NCI-H1417 treated with DMSO at 0.1 percent for 48 hours (cell line): ENCODE measurements at places on chromosomes 5 and 9.
A peak's percentile ranks its signal among the peaks of the same experiment; 100 is the strongest.

DNA sequence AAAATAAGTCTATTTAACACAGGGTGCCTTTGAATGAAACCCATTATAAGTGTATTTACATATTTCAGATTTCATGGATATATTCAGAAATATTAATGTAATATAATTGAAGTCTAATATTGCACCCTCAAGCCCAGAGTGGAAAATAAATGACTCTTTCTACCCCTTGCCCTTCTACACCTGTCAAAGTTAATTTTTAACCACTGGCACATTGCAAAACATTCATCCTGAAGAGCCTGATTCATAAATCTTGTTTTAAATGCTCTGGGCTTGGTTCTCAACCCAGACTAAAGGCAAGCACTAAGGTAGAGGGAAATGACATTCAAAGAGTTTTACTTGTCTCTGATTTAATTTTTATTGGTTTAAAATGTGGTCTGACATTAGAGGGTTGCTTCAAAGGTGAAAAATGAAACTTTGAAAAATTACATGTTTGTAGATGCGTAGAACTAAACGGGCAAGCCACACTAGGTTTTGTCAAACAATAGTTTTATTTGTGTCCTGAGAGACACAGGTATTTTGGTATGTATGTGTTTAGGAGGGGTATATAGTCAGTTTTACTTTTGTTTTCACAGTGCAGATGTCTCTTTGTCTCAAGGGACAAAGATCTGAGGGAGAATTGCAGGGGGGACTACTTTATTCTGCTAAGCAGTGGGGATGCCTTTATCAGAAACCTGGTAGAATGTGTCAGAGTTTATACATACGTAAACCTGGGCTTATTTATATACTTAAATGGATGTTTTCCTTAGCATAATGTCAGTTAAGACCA lies 69.7 kb downstream of the PIK3R1 start:
- no peak for DNase-seq

DNA sequence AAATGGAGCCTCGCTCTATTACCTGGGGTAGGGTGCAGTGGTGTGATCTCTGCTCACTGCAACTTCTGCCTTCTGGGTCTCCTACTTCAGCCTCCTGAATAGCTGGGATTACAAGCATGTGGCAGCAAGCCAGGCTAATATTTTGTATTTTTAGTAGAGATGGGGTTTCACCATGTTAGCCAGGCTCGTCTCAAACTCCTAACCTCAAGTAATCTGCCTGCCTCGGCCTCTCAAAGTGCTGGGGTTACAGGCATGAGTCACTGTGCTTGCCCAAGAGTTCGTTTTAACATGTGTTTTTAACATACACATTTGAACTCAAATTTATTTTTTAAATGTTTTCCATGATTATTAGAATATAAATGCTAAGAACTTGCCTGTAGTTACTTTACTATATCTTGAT lies 34.2 kb downstream of the MARCHF6 start:
- DNase-seq: no peak

GRCh38 chr5:39928709-39929108 lies 503.9 kb upstream of the DAB2 start:
- no peak for DNase-seq

DNA sequence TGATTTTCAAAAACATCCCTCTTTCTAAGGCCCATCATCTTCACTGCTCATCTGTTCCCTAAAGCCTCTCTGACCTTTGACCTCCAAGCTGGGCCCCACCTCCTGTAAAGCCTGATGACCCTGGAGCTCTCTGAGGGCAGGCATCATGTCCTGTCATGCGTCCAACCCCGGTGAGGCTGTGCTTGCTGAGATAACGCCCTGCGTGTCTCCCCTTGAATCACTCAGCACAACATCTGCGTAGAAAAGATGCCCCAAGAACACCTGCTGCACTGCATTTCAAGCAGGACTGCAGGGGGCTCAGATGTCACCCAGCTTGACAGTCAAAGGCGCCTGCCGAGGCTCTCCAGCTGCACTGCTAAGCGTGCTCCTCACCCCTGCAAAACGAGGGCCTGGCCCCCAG lies 78.0 kb downstream of the OTULIN start:
- peak; percentile 47 for DNase-seq

DNA sequence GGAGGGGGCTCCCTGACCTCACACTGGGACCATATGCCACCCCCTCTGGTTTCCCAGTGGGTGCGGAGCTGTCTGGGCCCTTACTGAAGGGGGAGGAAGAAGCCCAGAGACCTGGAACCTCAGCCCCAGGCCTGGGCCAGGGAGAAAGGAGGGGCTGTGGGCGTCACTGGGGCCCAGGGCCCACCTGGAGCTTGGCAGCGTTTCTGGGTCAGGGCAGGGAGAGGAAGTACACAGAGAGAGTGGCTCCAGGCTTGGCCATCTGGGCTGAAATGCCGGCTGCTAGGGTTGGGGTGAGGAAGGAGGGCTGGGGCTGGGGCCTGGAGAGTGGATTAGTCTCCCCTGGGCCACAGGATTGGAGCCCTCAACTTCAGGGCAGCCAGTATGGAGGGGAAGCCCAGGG lies 6.4 kb upstream of the DAB2IP start:
- no peak for DNase-seq

DNA sequence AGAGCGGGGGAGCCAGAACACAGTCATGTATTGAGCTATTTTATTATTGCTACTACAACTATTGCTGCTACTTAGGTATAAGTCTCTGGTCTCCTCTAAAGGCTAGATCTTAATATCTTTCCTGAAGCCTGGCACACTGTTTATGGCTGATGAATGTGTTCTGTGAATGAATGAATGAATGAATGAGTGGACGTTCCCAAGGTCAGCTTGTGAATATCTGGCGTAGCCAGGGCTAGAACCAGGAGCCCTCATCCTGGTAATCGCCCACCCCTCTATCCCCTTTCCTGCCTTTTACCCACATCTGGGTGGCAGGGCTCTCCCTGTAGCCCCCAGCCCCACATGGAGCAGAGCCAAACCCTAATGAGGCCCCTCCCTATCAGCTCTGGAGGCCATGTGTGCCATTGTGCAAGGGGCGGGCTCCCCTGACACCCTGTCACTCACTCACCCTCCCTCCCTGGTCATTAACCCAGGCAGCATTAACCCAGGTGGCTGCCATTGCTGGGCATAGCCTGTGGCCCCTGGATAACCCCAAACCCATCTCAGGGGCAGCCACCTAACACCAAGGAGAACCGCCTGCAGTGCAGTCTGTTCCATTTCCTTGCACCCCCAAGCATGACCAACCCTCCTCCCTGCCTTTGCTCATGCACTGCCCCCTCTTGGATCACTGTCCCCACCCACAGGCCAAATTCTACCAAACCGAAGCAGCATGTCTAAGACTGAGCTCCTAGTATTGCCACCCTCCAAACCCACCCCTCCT lies 2.0 kb upstream of the AKNA start:
- DNase-seq: no peak

- no peak for DNase-seq
Observed at GRCh38 chr5:39190311-39191102, 28.9 kb downstream of the FYB1 start.

- DNase-seq: peak; percentile 47
Observed at GRCh38 chr9:94783102-94783682, 56.7 kb downstream of the AOPEP start.

DNA sequence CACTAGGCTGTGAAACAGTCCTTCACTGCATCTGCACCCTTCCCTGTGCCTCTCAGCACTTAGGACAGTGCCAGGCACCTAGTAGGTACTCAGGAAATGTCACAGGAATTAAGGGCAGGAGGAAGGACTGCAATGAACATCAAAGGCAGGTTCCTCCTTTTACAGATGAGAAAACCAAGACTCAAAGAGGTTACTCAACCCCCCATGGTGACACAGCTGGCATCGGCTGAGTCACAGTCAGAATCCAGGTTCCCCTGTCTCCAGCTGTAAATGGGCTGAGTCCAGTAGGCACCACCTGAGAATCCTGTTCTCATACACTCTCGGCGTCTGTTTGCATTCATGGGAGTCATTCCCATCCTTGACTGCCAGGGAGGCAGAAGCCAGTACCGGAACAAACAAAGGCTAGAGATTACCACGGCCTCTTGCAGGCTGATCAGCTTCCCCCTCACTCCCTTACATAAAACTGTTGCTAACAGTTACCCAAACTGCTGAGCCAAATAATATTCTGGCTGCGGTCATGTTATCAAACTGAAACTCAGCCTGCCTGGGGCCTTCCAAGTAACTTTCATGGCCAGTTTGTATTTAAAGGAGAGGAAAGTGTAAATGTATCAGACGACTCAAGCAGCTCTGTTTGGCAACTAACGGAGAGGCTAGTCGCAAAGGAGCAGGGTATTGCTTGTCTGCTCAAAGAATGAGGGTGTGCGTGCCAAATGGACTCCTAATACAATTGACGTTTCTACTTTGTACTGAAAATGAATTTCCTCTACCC lies 201.7 kb downstream of the PAPPA start:
- DNase-seq: no peak

DNA sequence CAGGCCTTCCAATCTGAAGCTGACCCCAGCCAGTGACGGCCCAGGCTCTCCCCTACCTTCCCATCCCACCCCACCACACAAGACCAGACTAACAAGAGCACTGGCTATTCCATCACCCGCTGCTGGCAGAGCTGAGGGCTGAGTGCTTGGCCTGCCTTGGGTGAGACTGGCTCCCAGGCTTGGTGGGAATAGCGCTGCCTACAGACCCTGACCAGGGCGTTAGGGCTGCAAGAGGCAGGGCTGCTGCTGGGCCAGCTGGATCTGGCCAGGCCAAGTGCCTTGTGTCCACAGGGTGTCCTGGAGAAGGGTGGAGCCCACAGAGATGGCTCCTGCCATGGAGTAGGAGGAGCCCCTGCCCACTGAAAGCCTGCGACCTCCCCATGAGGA lies 31.6 kb upstream of the ANGPTL2 start:
- DNase-seq: no peak

DNA sequence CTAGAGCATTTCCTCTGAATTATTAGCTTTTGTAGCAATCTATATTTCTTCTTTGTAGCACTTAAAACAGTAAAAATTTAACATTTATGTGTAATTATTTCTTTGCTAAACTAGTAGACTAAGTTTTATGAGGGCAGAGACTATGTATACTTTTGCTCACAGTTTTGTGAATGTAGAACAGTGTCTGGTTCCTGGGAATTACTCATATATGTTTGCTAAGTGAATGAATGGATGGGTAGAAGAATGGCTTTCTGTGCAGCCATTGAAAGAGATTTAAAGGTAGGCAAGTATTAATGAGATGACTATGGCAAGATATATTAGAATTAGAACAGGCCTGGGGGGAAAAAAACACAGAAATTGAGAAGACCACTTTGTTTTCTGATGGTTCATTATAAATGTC lies 140.1 kb downstream of the PAM start:
- DNase-seq: no peak

DNA sequence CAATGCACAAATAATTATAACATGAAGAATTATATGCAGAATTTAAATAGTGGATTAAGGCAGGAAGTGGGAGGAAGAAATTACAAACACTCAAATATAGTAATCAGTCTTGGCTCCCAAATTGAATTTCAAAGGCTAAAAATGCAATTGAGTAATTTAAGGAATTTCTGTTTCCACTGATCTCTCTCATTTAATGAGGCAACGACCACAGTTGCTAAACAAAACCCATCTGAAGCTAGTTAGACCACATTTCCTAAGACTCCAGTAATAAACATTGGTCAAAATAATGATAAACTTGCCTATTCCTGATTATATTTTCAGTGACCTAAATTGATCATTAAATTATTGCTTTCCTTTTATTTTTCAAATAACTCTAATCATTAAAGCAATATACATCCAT lies 174.3 kb upstream of the GRIN3A start:
- no peak for DNase-seq

DNA sequence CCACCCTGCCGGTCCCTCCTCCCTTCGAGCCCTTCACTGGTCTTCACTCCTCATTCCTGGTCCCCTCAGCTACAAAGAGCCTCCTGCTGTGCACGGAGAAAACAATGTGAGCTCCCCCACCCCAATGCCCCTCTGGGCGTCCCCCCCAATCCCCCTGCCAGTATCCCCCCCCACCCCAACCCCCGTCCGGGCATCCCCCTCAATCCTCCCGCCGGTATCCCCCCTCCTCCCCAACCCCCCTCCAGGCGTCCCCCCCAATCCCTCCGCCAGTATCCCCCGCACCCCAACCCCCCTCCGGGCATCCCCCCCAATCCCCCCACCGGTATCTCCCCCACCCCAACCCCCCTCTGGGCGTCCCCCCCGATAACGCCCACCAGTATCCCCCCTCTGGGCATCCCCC lies 42.8 kb downstream of the EXD3 start:
- DNase-seq: no peak

DNA sequence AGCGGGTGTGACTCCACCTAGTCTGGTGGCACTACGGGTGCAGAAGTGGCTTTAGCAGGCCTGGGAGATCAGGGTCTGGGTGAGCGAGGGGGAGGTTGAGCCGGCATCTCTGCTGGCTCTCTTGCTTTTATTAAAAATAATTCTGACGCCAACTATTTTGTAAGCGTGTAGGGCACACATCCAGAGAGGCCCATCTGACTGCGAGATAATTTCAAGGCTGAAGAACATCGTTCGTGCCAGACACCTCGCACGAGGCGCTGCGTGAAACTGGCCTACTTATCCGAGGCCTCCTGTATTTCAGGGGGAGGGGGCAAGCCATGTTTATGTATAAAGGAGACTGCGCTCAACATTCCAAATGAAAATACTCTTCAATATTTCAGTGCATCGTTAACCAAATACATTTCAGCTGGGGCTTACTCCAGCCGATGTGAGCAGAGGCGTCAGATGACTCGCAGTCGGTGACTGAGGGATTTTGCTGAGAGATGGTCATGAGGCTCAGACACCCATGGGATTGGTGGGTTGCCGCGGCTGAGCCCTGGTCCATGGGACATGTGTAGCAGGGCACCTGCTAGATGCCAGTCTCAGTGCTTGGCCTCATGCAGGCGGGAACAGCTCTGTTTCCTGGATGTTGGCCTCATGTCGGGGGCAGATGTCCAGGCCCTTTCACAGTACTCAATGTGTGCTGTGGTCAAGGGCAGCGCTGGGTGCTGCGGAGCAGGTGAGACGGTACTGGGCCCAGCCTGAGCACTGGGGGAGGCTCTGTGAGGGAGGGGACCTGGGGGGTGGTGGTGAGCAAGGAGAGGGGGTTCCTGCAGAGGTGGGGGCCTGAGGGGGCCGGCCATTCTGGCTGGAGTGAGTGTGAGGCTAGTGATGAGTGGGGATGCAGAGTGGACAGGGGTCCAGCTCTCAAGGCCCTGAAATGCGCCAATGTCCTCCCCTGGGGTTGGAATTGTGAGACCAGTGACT lies 201.5 kb downstream of the DAB2IP start:
- no peak for DNase-seq

DNA sequence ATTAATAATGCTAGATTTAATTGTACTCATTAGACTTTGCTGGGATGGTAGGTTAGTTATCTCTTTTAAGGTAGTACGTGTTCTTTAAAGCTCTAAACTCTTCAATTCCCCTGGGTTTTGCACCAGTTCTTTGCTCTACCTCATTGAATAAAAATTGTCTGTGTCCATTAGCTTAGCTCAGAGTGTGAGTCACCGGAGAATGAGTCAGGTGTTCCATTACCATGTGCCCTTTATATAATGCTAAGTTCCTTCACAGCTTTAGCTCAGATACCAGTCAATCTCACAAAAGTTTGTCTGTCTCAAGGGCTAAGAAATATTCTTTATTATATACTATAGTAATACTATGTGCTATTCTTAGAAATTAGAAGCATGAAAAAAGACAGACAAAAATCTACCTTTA lies 339.4 kb downstream of the PRELID2 start:
- no peak for DNase-seq

GRCh38 chr5:138700581-138701362 lies 52.5 kb upstream of the CTNNA1 start:
- no peak for DNase-seq

GRCh38 chr9:16668734-16669295 lies 201.7 kb downstream of the BNC2 start:
- DNase-seq: no peak

- no peak for DNase-seq
Observed at GRCh38 chr5:15786884-15787283, 286.9 kb downstream of the FBXL7 start.

GRCh38 chr5:147629196-147629595 lies 119.3 kb upstream of the DPYSL3 start:
- no peak for DNase-seq
